ENCODE measurements at places on chromosomes 7 and 10. TPM values are rescaled to one million over a fixed set of nuclear protein-coding genes. Genes with fewer than 3 reads are reported as not detected.

- peaks cover 7% of the 10 kb centered on the region for H3K4me1 ChIP-seq
- peaks cover 86% of the 10 kb centered on the region for H3K27me3 ChIP-seq
- DNase-seq, result no peak
- H3K27ac ChIP-seq, result no peak overlapping the region
These were observed 1.2 kb downstream of the GFRA1 start for GRCh38 chr10:116271593-116272439.

GRCh38 chr10:80554050-80554449 is 16.3 kb downstream of the SH2D4B start:
- peaks cover 5% of the 10 kb centered on the region for H3K27me3 ChIP-seq
- peaks cover 3% of the 10 kb centered on the region for H3K4me1 ChIP-seq
- H3K36me3 ChIP-seq, result no peaks in the 10 kb centered on the region
- no peak overlapping the region for H3K4me3 ChIP-seq
- no peak overlapping the region for H3K27ac ChIP-seq

DNA sequence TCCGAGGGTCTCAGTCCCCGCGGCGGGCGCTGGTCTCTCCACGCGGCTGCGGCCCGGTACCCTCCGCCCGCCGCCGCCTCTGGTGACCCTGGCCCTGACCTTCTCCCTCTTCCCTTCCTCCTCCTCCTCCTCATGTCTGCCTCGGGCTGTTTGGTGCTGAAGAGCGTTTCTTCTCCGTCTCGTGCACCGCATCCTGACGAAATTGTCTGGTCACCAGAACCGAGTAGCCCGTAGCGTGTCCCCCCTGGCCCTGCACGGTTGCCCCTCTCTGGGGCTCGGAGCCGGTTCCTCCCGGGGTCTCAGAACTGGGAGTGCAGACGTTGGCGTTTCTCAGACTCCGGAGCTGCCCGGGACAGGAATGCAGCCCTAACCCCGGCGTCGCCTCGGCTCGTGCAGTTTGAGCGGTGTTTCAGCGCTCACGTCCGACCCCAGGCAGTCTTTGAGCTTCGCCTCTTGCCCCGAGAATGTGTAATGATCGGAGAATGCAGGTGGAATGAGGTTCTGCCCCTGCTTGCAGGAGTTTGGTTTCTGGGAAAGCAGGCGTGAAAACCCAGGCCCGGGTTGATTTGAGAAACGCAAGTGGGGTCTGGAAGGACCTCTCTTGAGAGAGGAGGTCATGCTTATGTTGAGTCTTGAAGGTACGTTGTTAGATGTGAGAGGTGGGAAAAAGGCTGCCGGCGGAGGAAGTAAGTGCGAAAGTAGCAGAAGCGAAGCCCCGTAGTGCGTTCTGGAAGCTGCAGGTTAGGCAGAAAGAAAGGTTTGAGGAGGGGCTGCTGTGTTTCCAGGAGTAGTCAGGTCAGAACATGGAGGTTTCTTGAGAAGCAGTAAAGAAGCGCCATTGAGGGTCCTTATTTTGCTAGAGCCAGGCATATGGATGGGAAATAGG is 743 bp downstream of the RBM17 start:
- H3K27ac ChIP-seq, result peak overlapping the region; percentile 90
- peaks cover 60% of the 10 kb centered on the region for H3K4me1 ChIP-seq
- no peaks in the 10 kb centered on the region for H3K27me3 ChIP-seq
- peak overlapping the region; percentile 99 for H3K4me3 ChIP-seq
- no peak for DNase-seq

The MACROH2A2 gene
- total RNA-seq, result 4.8 TPM

The SCART1 gene
- 0.28 TPM for total RNA-seq

The SFRP4 gene
- total RNA-seq, result not detected

DNA sequence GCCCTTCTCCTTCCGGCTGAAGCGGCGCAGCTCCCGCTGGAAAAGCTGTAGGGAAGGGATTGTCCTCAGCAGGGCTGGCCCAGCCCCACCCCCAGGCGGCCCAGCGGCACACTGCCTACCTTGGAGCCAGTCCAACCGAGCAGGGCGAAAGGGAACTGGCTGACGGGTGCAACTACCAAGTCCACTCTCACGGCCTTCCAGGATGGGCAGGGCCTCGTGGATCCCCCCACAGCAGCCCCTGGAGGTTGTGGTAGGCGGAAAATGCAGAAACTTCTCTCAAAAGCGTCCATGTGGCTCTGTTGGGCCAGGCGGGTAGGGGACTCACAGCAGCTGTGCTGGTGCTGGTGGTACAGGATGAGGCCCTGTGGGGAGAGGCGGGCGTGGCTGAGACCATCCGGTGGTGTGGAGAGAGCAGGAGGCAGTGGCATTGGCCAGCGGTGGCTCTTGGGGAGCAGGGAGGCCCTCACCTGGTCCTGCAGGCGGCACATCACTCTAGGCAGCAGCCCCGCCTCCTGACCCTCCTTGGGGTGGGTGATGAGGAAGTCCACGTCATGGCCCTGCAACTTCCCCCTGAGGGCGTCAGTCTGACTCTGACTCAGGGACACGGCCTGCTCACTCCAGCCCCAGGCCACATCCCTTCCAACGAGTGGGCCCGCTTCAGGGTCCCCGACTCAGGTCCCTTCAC is 8.4 kb upstream of the PGAM2 start:
- H3K4me3 ChIP-seq, result peak overlapping the region; percentile 25
- peak overlapping the region; percentile 83 for H3K27ac ChIP-seq
- H3K27me3 ChIP-seq, result no peaks in the 10 kb centered on the region

The FAM25A gene
- total RNA-seq, result not detected

DNA sequence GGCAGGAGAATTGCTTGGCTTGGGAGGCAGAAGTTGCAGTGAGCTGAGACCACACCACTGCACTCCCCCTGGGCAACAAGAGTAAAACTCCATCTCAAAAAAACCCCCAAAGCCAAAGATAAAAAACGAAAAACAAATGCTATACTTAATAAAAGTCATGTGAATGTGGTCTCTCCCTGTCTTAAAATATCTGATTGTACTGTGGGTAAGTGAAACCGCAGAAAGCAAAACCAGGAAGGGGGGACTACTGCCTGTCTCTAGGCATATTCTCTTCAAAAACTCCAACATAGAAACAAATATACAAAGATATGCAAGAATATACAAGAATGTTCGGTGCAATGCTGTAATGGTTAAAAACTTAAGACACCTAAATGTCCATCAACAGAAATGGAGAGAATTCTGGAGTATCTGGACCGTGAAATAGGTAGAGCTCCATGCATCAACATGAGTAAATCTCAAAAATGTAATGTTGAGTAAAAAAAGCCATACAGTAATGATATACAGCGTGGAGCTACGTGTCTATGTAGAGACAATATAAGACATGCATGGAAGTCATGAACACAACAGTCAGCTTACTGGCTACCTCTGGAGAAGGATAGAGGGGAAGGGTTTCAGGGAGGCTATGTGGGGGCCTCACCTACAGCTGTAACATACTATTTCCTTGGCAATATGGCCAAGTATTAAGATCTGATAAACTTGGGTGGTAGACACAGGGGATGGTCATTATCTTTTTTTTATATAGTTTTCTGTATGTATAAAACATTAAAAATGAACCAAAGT is 2.1 kb downstream of the ZNF394 start:
- no peak for DNase-seq

GRCh38 chr10:84762754-84763394 is 434.5 kb downstream of the CCSER2 start:
- no peak for DNase-seq
- peaks cover 6% of the 10 kb centered on the region for H3K27me3 ChIP-seq
- H3K4me1 ChIP-seq, result no peaks in the 10 kb centered on the region
- no peaks in the 10 kb centered on the region for H3K36me3 ChIP-seq
- no peak overlapping the region for H3K27ac ChIP-seq

DNA sequence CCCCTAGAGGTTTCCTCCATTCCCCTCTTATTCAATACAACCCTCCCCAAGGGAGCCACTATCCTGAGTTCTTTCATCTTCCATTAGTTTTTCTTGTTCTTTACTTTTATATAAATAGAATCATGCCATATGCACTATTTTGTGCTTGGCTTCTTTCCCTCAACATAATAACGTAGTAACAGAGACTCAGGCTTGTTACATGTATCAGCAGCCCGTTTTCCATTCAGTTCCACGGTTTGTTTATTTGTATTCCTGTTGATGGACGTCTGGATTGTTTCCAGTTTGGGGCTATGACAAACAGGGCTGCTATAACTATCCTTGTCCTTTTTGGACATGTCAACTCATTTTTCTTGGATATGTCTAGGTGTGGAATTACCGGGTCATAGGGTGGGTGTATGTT is 264.4 kb upstream of the MKI67 start:
- H3K4me1 ChIP-seq, result no peaks in the 10 kb centered on the region
- no peak for DNase-seq
- no peak overlapping the region for H3K27ac ChIP-seq
- H3K4me3 ChIP-seq, result no peak overlapping the region
- H3K27me3 ChIP-seq, result no peaks in the 10 kb centered on the region

- peaks cover 8% of the 10 kb centered on the region for H3K4me1 ChIP-seq
- no peak overlapping the region for H3K4me3 ChIP-seq
- H3K27ac ChIP-seq, result no peak overlapping the region
These were observed 889 bp upstream of the GPR15LG start for GRCh38 chr10:84172467-84173356.

- H3K27me3 ChIP-seq, result no peaks in the 10 kb centered on the region
- H3K4me3 ChIP-seq, result no peak overlapping the region
- no peaks in the 10 kb centered on the region for H3K4me1 ChIP-seq
- no peaks in the 10 kb centered on the region for H3K36me3 ChIP-seq
- H3K27ac ChIP-seq, result no peak overlapping the region
- no peak for DNase-seq
These were observed 15.8 kb upstream of the C10orf90 start for GRCh38 chr10:126686268-126686667.

The COL28A1 gene
- total RNA-seq, result not detected

DNA sequence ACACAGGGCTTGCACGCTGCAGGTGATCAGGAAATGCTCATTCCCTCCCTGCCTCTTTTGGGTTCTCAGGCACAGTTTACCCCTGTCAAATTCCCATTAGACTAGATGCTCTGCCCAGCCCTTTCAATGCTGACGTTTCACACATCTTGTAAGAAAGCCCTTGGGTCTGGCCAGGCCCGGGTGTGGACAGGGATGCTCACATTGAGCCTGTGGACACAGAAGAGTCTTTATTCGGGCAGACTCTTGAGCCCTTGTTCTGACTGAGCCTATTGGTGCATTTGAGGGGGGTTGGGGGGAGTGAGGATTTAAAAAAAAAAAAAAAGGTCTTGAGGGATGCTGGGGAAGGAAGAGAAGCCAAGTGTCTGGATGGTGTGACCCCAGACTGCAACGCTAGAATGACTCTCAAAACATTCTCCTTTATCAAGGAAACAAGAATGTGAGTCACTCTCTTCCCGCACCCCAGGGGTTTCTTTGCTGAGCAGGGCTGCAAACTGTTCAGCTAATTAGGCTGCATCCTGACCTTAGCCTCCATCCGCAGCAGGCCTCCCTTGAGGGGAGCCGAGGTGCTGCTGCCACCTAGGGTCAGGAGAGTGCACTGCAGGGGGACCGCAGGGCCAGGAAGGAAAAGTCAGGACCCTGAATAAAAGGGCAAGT is 53.6 kb upstream of the TMEM72 start:
- H3K4me1 ChIP-seq, result no peaks in the 10 kb centered on the region
- H3K27ac ChIP-seq, result no peak overlapping the region

The LRRC4 gene
- not detected for total RNA-seq

The ANKRD61 gene
- not detected for total RNA-seq

- H3K36me3 ChIP-seq, result no peaks in the 10 kb centered on the region
- DNase-seq, result no peak
- peaks cover 39% of the 10 kb centered on the region for H3K27me3 ChIP-seq
- peaks cover 7% of the 10 kb centered on the region for H3K4me1 ChIP-seq
- no peak overlapping the region for H3K27ac ChIP-seq
These were observed 4.7 kb downstream of the PDGFA start for GRCh38 chr7:514651-515598.

- peaks cover 3% of the 10 kb centered on the region for H3K4me1 ChIP-seq
- no peak overlapping the region for H3K4me3 ChIP-seq
- DNase-seq, result no peak
- H3K27me3 ChIP-seq, result no peaks in the 10 kb centered on the region
- H3K27ac ChIP-seq, result no peak overlapping the region
- H3K36me3 ChIP-seq, result peaks cover 23% of the 10 kb centered on the region
These were observed 25.2 kb downstream of the LOXL4 start for GRCh38 chr10:98242823-98243222.

GRCh38 chr7:70154521-70155180 is 556.4 kb downstream of the AUTS2 start:
- no peak overlapping the region for H3K4me3 ChIP-seq
- no peaks in the 10 kb centered on the region for H3K36me3 ChIP-seq
- H3K27me3 ChIP-seq, result no peaks in the 10 kb centered on the region
- no peak for DNase-seq
- H3K4me1 ChIP-seq, result no peaks in the 10 kb centered on the region
- H3K27ac ChIP-seq, result no peak overlapping the region

- no peak for DNase-seq
- no peak overlapping the region for H3K4me3 ChIP-seq
- H3K4me1 ChIP-seq, result no peaks in the 10 kb centered on the region
- H3K36me3 ChIP-seq, result no peaks in the 10 kb centered on the region
- no peak overlapping the region for H3K27ac ChIP-seq
These were observed 227.2 kb upstream of the PITRM1 start for GRCh38 chr10:3399756-3400155.

GRCh38 chr10:116287906-116288501 is 15.0 kb upstream of the GFRA1 start:
- no peak overlapping the region for H3K27ac ChIP-seq
- H3K4me1 ChIP-seq, result peaks cover 3% of the 10 kb centered on the region
- no peaks in the 10 kb centered on the region for H3K36me3 ChIP-seq
- H3K4me3 ChIP-seq, result no peak overlapping the region
- no peak for DNase-seq

The TWIST1 gene
- not detected for total RNA-seq

The PRLHR gene
- not detected for total RNA-seq

DNA sequence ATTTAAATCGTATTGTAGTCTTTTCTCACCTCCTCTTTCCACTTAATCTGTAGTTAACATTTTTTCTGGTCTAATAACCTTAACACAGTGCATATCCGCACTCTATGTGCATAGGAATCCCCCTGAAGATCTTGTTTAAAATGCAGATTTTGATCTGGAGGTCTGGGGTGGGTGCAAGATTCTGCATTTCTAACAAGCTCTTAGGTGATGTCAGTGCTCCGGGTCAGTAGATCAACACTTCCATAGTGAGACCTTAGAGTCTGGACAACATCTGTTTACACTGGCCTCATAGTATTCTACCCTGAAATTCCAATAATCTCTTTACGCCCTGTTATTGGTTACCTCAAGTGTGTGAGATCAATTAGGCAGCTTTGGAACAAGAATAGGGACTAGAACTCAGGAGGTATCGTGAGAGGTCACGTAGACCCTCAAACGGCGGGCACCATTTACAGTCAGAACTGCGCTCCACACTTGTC is 434 bp upstream of the PLEKHA8 start:
- H3K27ac ChIP-seq, result peak overlapping the region; percentile 89

DNA sequence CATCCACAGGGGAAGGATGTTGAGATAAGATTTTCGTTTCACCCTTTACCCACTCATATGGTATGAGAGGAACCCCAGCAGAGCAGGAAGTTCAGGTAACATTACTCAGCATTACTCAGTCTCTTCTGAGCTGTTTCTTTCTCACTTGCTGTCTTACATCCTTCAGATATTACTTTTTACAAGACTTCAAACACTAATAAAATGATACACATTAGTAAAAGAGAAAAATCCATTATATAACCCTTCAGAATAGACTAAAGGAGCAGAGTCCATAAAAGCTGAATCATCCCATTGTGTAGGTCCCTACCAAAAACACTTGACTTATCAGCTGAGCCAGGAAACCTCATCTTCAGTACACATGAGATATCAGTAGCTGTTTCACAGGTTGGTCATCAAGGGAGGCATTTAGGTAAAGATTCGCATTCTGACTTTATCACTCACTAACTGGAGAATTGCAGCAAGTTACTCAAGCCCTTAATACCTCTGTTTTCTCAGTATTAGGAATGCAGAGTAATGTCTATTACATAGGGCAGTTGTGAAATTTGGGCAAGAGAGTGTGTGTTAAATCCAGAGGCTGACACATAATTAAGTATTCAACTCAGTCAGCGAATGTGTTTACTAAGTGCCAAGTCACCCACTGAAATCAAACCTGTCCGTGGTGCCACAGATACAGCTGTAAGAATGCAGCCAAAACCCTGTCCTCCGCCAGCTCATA is 44.7 kb downstream of the KLF6 start:
- peaks cover 17% of the 10 kb centered on the region for H3K4me1 ChIP-seq
- peak overlapping the region; percentile 55 for H3K27ac ChIP-seq
- H3K4me3 ChIP-seq, result no peak overlapping the region
